Stimulated activated CD8-positive, alpha-beta memory T cell treated with anti-CD3 and anti-CD28 coated beads, Interleukin-15, amount 100 ng/mL, for 48 hours (primary cell): ENCODE measurements at places on chromosomes 1 and 21.

DNA sequence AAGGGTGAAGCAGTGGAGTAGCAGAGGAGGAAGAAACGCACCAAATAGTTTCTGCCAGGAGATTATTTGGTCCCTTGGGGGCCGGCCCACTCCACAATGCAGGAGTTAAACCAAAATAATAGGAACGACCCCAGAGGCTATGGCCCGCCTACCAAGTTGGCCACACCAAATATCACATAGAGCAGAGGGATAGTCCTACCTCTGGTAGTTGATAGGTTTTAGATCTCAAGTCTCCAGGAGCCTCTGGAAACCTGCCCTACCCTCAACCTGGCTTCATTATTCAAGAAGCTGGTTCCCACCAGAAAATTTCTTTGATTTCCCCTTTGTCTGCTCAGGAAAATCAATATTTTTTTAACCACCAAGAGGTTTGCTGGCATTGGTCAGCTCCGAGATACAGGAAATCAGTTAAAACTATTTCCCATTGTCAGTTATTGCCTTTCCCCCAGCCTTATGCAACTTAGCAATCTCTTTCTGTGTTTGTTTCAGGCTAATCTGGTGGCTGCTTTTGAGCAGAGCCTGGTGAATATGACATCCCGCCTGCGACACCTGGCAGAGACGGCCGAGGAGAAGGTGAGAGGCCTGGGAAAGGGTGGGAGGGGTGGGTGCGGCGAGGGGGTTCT lies 35.5 kb upstream of the IPO9 start:
- DNase-seq: no peak

DNA sequence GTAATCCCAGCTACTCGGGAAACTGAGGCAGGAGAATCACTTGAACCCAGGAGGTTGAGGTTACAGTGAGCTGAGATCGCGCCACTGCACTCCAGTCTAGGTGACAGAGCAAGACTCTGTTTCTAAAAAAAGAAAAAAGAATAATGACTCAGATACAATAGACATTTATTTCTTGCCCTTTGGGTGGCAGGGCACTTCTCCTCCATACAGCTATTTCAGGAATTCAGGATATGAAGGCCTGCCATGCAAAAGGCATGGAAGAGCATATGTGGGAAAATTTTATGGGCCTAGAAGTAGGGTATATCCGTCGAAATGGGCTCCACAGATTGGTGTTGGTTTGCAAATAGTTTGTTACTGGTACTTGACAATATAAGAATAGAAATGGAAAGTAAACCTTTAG lies 20.2 kb upstream of the POGZ start:
- DNase-seq: no peak

- DNase-seq: no peak
Measured at GRCh38 chr1:222777463-222777862, 37.4 kb upstream of the DISP1 start.

DNA sequence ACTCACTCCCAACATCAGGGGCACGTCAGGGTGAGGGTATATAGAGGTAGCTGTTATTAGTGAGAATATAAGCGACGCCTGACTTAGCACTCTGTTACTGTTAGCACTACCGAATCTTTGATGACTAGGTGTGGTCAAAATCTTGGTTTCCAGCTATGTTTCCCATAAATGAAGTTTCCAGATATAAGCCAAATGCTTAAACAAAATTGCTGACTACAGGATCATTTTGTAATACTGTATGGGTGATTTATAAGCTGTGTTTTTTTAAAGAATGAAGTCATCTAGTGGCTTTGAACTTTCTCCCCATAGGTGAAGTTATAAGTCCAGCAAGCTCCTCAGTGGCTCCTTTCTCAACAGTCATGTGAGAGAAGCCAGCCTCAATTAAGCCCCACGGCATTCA lies 23.7 kb downstream of the KCNJ15 start:
- DNase-seq: no peak

DNA sequence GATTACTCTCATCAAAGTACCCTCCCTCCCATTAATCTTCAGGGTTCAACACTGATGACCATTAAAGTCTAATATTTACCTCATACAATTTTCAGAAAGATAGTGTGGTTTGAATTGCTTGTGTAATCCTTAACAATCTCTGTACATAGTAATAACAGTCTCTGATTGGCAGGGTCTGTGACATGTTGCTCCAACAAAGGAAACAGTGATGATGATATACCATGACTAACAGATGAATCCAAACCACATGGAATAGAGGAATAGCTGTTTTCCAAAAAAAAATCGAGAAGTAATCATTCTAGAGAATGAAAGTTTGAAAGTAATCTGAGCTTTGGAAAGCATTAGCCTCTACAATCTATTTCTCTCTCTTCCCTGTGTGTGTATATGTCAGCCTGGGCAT lies 610.1 kb upstream of the NEGR1 start:
- DNase-seq: no peak

DNA sequence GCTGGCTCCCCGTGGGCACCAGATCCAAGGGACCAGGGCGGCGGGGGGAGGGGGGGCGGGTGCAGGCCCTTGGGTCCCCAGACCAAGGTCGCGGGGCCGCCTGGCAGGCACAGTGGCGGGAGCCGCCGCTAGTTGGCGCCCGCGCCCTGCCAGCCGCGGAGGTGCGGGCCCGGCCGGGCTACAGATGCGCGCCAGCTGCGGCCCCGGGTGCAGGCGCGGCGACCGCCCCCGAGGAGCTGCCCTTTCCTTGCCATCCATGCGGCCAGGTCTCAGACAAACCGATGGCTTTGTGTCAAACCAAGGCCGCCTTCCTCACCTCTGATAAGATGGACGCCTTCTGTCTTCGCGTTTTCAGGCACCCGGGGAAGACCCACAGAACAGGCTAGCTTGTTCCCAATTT lies 2.2 kb upstream of the RUNX3 start:
- DNase-seq: no peak

DNA sequence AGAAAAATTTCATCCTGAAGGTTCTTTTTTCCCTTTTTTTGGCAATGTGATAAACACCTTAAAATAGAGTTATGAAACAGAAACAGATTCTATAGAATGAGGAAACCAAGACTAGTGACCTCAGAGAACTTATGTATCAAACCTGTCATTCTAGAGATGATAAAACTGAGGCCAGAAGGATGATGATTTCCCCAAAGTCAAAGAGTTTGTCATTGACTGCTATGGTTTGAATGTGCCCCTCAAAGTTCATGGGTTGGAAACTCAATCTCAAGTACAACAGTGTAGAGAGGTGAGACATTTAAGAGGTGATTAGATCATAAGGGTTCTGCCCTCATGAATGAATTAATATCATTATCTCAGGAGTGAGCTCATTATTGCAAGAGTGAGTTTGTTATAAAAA lies 13.7 kb upstream of the BEND5 start:
- no peak for DNase-seq

DNA sequence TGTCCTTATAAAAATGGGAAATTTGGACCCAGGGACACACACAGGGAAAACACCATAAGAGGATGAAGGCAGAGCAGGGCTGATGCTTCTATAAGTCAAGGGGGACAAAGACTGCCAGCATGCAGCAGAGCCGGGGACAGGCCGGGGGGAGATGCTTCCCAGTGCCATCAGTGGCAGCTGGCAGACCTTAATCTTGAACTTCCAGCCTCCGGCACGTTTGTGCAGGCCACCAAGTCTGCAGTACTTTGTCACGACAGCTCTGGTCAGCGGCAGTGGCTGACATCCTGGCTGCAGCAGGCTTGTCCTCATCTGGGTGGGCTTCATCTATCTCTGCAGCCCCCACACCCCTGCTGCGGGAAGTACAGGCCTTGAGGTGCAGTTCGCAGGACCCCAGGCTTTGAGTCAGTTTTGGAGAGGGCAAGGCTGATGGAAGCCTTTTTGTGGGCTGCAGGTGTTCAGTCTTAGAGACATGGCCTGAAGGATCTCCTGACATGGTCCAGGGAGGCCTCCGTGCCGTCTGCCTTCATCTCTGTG lies 186.0 kb downstream of the DYRK1A start:
- no peak for DNase-seq

DNA sequence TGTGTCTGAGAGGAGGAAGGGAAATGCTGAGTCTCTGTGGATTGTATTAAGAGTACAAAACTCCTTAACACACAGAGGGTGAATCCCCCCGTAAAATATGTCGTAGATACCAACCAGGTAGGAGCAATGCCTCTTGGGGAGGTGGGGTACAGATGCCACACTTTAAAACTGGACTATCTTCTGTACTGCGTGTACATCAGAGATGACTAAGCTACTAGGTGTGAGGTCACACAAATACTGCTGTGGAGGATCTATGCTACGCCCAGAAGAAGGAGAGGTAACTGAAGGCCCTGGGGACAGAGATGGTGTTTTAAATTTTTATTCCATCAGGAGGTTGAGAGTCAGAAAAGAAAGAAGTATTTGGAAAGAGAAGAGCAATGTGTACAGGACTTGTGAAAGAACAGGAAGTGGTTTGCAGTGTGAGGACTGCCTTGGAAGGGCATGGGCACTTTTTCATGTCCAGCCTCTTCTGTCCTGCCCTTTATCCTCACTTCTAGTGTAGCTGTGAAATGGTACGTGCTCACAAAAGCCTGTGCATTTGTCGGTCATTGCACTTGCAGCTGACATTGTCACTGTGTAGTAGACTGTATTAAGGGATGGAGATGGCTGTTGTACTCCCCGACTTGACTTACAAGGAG lies 287.8 kb upstream of the CHRM3 start:
- DNase-seq: no peak

DNA sequence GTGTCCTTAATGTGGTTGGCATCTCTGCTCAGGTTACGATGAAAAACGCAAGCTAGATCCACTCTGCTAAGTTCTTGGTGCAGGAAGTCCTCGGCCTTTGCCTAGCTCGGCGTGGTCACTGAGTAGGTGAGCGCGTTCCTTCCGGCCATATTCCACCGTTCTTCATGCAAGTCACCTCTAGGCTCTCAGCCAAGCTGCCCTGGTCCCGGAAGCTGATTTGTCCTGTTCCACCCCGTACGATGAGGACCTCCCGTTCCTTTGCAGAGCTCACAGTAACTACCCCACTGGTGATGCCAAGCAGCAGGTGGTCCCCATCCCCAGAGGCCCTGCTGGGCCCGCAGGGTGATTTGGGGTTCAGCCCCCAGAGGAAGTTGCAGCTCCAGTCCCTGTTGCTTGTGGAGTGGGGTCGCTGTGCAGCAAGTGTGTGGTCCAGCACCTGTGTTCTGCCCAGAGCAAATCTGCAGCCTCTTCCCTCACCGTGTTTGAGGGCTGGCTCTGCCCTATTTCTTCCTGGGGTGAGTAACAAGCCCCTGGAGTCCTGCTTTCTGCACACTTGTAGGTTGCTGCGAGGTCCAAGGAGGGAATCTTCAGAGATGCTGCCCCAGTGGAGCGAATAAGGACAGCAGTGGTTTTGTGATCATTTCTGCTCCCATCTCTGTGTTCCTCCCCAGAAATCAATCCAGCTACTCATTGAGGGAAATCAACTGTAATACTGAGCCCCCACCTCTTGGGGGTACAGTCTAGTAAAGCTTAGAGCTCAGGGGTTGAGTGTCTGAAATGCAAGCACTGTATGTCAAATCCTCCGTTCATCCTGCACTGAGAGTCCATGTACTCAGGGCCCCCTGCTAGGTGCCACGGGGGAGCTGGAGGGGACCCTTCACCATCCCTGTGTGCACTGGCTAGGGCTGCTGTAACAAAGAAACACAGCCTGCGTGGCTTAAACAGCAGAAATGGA lies 2.3 kb downstream of the UMODL1 start:
- DNase-seq: no peak

GRCh38 chr1:113451710-113452109 lies 61.4 kb downstream of the MAGI3 start:
- no peak for DNase-seq

GRCh38 chr1:55052221-55053142 lies 13.1 kb downstream of the PCSK9 start:
- DNase-seq: no peak

- DNase-seq: no peak
Measured at GRCh38 chr1:45093334-45093733, 81.3 kb downstream of the UROD start.

DNA sequence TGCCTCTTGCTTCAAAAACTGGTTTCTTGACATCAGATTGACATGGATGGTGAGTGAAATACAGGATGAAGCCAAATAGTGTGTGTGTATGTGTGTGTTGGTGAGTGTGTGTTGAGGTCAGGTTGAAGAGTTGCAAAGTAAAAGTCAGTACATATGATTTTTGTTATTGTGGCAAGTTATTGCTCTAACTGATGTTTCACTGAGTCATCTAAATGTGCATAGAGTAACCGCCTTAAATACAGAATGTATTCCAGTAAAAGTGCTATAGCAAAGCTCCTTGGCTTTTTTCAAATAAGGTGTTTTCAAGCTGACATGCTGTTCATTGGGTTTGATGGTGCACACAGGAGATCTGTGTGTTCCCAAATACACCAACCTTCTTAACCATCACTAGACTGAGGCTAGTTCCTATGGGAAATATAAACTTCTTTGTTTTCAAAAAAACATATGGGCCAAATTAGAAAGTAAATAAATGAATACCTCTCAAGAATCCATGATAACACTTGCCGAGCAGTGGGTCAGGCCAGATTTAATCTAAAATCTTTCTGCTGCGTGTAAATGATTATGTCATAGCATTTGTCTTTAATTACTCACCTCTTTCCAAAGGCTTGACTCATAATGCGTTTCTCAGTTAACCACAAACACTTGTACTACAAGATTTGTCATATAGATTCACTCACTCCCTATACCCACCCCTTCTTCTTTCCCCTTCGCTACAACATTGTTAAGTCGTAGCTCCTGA lies 151.1 kb downstream of the LYPLAL1 start:
- DNase-seq: no peak

- DNase-seq: no peak
Measured at GRCh38 chr1:48617252-48617651, 145.2 kb upstream of the SPATA6 start.

DNA sequence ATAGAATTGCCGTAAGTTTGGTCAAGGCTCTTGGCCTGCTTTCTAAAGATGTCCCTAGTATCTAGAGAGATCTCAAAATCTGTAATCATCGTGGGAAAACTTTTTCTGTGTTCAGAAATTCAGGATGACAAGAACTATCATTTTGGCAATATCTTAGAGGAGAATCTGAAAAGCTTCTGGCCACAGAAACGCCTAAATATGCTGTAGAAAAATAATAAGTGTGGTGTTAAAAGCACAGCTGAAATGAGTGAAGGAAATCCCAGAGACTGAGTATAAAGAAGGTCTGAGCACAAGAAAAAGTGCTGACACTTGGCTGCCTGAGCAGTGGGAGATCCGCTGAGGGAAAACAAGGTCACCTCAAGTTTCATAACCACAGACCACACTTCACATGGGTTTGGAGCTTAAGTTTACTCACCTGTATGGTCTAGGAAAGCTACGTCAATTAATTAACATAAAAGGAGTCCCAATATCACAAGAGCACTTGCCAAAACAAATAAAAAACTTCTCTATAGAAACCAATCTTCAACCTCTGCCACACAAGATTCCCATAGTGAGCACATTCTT lies 235.2 kb upstream of the IRF2BP2 start:
- DNase-seq: no peak

DNA sequence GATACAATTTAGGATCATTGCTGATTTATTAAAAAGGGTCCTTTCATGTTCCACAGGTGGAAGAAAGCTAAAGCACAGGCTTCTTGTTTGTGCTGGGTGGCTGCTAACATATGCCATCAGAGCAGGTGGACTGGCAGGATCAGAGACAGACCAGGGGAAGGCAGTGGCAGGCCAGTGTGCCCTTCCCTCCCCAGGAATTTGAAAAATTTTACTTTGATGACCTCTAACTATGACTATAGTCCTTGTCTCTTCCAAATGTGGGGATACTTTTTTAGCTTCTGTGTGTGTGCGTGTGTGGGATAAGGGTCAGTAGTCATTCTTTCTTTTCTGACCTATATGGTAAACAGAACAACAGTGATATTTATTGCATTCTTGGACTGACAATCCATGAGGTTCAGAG lies 49.9 kb downstream of the LHX9 start:
- DNase-seq: no peak

- DNase-seq: no peak
Measured at GRCh38 chr1:219580009-219580676, 32.8 kb downstream of the ZC3H11B start.
